Activated CD4-positive, CD25-positive, alpha-beta regulatory T cell (primary cell): ENCODE measurements at places on chromosomes 12 and 14.

- DNase-seq, result no peak
Measured at GRCh38 chr14:100359881-100360280, 36.7 kb downstream of the SLC25A47 start.

DNA sequence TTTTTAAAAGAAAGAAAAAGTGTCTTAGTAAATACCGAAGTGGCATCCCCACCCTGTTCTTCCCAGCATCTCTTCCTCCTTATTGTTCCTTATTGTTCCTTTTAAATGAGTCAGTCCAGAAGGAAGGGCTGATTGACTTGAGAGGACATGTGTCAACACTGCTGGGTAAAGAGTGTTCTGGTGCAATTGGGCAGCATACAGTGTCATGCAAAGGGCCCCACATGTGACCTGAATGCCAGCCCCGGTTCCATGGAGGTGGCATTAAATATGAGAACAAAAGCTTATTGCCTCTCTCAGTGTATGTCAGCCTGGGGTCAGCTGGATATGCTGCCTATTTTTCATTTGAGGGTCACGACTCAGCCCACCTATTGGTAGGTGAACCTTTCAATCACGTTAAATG, 58.9 kb upstream of the RIC8B start:
- no peak for DNase-seq

DNA sequence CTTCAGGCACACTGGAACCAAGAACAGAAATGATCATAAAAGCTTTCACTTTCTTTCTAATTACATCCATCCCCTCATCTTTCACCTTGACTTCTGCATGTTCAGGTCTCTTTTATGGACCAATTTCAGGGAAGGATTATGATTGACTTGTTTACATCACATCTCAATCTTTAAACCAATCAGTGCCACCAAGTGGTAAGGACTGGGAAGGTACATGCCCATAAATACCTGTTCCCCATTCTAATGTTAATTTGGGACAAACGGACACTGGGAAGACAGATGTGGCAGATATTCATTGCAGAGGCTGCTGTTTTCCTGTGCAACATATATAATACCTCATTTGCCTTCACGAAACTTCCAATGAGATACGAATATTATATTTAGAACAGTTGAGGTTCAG, 978.1 kb downstream of the GALC start:
- DNase-seq, result no peak

- DNase-seq, result no peak
Measured at GRCh38 chr14:58780605-58781004, 142.8 kb downstream of the DACT1 start.

DNA sequence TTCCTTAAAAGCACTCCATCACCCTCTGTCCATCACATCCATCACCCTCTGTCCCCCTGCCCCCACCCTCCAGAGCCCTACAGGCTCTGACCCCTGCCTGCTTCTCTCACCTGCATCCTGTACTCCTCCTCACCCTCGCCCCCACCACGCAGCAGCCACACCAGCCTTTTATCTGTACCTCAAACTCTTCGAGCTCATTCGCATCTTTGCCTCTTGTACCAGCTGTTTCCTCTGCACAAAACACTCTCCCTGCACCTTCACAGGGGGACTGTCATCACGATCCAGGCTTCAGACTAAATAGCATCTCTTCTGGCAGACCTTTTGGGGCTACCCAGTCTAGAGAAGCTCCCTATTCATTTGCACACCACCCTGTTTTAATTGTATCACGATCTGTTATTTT, 24.1 kb downstream of the TMEM229B start:
- no peak for DNase-seq
